ENCODE measurements at places on chromosomes 5 and 9. TPM values are rescaled to one million over a fixed set of nuclear protein-coding genes. Genes with fewer than 3 reads are reported as not detected.

Gene GNG10
- polyA plus RNA-seq: 28.0 TPM

Gene FRMPD1
- polyA plus RNA-seq: not detected

Gene OR1Q1
- not detected for polyA plus RNA-seq

GRCh38 chr9:87499424-87500017 is 1.9 kb downstream of the DAPK1 start:
- DNase-seq: no peak
- H3K27me3 ChIP-seq: peaks cover 52% of the 10 kb centered on the region
- peak overlapping the region; percentile 53 for H3K4me3 ChIP-seq
- H3K4me1 ChIP-seq: peaks cover 7% of the 10 kb centered on the region
- no peaks in the 10 kb centered on the region for H3K36me3 ChIP-seq
- H3K27ac ChIP-seq: no peak overlapping the region

DNA sequence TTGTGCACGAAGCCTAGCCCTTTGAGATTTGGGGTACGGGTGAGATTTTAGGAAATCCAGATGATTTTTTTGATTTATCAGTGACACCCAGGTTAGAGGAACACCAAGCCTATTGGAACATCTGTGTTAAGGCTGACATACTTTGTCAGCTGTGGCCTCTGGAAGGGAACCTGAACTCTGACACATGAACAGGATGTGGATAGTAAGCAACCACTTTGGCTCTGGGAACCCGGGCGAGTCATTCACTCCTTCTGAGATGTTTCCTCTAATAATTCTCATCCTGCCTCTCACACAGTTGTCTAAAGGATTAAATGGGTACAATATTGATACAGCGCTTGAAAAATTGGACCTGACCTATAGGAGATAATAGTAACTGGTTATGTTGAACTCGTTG is 67.8 kb downstream of the FGF1 start:
- no peaks in the 10 kb centered on the region for H3K36me3 ChIP-seq
- H3K27ac ChIP-seq: no peak overlapping the region
- no peak for DNase-seq
- H3K4me3 ChIP-seq: no peak overlapping the region

DNA sequence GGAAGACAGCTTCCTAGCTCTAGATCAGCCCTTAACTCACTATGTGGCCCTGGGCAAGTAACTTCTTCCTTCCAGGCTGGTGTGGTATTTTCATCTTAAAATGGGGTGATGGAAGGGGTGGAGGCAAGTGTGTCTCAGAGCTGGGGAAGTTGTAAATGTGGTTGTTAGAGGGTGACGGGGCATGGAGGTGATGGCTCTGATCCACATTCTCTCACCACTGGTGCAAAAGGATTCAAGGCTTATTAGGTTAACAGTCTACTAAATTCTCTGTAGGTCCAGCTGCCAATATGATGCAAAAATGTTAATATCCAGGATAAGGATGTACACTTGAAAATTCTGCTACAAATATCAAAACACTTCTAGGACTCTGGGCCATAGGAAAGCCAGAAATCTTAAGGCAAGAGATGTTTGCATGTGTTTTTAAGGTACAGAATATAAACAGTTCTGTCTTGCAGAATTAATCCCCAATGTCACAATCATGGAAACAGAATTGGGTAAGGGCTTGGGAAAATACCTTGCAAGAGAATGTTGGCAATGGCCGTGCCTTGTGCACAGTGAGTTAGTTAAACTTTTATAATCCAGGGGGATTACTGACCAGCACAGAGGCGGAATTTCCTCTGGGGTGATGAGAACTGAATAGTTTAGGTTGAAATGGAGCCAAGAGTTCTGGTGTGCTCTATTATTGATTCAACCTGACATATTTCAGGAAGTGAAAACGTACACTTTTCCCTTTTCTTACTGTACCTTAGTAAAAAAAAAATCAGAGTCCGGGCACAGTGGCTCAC is 19.8 kb downstream of the TNFSF15 start:
- no peak for DNase-seq
- H3K27ac ChIP-seq: peak overlapping the region; percentile 70
- H3K36me3 ChIP-seq: no peaks in the 10 kb centered on the region
- H3K27me3 ChIP-seq: peaks cover 7% of the 10 kb centered on the region
- H3K4me3 ChIP-seq: peak overlapping the region; percentile 51
